ENCODE measurements at places on chromosomes 11 and 22.

DNA sequence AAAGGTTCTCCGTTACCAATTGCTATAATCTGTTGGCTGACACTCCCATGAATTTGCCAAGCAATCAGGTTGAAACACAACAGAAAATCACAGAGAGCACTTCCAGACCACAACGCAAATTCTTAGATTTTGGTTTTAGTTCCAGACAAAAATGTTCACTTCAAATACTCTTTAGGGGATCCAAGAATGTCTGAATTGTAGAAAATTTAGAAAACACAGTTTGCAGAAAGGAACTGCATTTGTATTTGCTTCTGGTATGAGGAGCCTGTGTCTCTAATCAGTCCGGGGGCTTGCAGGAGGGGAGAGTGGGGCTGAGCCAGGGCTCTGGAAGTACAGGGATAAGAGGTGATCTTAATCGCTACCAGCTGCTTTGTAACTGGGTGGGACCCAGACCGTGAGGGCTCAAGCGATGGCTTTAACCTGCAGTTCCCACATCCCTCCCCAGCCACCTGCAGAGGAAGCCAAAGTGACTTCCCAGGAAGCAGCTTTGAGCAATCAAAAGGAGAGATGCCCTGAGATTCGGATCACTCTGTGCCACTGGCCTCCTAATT, 18.7 kb downstream of the SCUBE2 start:
- no peak for DNase-seq

DNA sequence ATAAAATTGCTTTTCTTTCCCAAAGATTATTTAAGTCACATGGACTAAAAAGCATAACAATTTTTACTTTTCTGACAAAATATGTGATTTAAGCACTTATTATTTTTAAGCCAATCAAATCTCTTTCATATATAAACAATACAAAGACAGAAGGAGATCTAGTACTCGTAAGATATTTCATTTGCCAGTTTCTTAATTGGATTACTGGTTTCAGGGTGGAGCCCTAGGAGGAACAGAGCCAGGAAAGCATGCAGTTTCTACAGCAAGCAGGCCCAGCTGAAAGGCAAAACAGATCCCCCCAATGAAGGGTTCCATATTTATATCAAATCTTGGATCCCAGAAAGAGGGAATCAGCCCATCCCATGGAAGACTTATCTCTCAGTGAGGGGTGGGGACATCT, 177.0 kb downstream of the KIF18A start:
- DNase-seq: no peak

- no peak for DNase-seq
Observed at GRCh38 chr22:50165436-50166123, 5.0 kb upstream of the PANX2 start.

DNA sequence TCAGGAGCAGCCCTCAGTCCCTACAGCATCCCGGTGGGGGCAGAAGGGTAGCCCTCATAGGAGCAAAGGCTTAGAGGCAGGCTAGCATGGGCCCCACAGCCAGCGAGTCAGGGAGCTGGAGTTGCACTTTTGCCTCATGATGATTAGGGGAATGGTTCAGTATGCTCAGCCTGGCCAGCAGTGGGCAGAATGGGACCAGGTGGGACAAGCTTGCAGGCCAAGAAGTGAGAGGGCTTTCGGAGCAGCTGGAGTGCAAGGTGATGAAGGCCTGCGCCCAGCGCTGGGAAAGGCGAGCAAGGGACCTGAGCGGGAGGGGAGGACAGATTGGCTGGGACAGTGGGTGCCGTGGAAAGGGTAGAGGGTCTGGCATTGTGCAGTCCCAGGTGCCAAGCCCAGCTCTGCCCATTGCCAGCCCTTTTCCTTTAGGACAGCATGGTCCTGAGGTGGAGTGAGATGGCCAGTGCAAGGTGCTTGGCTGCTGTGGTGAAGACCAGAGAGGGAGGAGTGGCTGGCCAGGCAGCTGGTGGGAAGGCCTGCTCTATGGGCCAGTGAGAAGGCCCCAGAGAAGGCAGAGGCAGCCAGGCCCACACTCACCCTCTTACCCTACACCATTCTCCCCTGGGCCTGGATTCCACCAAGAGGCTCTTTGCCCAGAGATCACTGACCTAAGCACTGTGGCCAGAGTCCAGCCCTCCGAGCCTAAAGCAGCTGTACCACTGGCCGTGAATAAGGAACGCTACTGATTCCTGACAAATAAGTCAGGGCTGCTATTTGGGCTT, 47.9 kb upstream of the SUSD2 start:
- peak; percentile 12 for DNase-seq

DNA sequence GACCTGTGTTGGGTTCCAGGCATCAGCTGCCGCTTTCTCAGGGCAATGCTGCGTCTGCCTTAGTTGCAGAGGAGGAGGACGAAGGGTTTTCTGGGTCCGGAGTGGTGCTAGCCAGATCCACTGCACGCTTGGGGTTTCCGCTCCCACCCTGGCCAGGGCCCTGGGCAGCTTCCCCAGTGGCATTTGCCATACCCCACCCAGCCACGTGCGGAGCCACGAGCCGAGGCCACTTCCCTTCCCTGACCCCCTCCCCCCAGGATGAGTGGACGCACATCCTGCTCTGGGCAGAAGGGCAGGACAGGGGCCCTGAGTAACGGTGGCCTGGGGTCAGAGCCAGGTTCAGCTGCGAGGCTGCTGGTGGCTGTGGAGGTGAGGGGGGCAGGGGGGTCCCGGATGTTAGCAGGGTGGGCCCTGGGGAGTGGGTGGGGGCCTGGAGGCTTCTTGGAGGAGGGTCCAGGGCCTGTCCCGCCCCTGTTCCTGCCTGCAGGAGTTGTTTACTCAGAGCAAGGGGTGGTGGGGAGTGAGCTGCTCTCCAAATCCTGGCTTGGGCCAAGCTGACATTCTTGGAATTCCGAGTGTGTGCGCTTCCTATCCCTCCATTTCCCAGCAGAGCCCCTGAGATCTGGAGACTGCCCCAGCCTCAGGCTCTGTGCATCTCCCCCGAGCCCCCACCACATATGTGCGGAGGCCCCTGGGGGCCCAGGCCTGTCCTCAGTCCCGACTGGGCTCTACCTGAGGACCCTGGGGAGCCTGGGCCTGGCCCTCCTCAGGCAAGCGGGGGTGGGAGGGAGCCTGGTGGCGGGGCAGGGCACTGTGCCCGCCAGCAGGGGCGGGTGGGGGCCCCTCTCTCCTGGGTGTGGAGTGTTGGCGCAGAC, 1.4 kb downstream of the TSPAN4 start:
- peak; percentile 92 for DNase-seq

GRCh38 chr22:20112623-20113511, 3.0 kb upstream of the RANBP1 start:
- DNase-seq: no peak

GRCh38 chr11:1344056-1344635, 34.7 kb upstream of the TOLLIP start:
- DNase-seq: no peak

GRCh38 chr11:38089726-38090125, 1491.7 kb upstream of the RAG2 start:
- DNase-seq: no peak

DNA sequence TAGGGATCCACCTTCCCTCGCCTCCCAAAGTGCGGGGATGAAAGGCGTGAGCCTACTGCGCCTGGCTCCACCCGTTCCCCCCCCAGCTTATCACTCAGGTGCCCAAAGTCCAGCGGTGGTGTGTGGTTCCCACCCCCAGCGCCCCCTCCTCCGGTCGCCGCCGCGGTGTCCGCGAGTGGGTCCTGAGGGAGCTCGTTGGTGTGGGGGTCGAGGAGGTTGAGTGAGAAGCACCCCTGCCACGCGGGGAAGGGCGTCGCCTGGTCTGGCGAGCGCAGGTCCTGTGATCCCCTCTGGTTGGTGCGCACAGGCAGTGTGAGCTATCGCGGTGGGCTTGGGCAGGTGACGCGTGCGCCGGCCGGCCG, 3900.6 kb upstream of the OR11H1 start:
- DNase-seq: no peak

DNA sequence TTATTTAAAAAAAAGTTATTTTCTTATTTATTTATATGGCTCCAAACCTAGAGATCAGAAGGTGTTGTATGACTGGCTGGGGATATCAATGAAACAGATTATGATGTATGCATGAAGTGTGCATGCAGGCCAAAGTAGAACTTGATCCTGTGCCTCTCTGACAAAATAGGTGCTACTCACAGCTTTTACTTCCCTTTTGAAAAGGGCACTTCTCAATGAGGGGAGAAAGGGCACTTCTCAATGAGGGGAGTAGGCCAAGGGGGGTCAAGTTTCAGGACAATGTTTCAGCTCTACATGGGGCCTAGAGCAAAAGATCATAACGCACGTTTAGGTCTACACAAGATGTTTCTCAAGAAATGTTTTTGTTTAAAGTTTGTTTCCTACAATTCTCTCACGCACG, 397.5 kb downstream of the ETS1 start:
- no peak for DNase-seq

GRCh38 chr22:44931077-44931540, 78.7 kb downstream of the PHF21B start:
- no peak for DNase-seq

- no peak for DNase-seq
Observed at GRCh38 chr22:23398701-23399366, 181.3 kb downstream of the IGLL1 start.

DNA sequence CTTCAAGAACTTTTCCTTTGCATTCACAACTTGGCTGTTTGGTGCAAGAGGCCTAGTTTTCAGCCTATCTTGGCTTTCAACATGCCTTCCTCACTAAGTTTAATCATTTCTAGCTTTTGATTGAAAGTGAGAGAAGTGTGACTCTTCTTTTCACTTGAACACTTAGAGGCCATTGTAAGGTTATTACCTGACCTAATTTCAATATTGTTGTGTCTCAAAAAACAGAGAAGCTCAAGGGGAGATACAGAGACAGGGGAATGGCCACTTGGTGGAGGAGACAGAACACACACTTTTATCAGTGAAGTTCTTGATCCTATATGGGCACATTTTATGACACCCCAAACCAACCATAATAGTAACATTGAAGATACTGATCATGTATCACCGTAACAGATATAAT, 532.3 kb downstream of the DLG2 start:
- DNase-seq: no peak

- no peak for DNase-seq
Observed at GRCh38 chr22:42131562-42131961, 952 bp upstream of the CYP2D6 start.

- DNase-seq: no peak
Observed at GRCh38 chr11:44711113-44711786, 15.5 kb upstream of the TSPAN18 start.

GRCh38 chr22:44702479-44703198, 635 bp downstream of the PRR5 start:
- peak; percentile 53 for DNase-seq

DNA sequence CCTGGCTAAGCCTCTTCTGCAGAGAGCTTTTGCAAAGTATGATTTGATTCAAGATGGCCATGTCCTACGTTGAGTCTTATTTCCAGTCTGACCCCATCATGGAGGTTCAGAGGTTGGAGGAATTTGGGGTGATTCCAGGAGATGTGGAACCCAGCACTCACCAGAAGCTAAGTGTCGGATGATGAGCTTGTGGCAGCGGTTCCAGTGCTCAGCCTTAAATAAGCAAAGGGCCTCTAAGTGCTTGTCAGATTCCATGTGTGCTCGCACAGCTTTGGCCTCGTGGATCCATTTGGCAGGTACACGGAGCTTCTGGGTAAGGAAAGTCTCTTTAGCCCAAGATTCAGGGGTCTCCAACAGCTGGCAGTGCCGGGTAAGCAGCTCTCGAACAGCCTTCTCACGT, 11.9 kb upstream of the CHRNA10 start:
- DNase-seq: no peak

- DNase-seq: no peak
Observed at GRCh38 chr11:3213659-3214419, 4.8 kb downstream of the MRGPRG start.

DNA sequence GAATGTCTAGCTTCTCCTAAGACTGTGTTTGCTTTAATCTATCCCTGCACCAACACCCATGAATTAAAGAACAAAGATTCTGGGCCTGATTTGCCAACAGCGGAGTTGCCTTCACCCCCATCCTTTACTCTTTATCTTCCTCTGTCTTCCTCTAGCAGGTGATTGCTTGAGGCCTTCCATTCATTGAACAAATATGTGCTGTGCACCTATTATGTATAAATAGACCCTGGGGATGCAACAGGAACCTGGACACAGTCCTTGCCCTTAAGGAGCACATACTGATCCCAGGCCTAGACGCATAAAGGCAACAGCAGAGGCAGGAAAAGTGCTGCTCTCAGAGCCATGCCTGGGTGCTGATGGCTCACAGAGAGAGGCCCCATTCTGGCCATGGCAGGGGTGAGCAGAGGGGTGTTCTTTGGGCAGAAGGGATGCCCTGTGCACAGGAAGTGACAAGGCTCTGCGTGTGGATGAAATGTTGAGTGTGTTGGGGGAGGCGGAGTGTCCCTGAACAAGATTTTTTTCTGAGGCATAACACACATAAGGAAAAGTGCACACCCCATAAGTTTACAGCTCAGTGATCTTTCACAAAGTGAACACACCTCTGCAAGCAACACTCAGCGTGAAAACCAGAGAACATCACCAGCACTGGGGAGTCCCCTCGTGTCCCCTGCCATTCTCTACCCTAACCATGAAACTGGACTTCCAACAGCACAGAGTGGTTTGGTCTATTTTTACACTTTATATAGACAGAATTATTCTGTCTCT, 145.9 kb downstream of the GRIK4 start:
- DNase-seq: no peak

- DNase-seq: peak; percentile 79
Observed at GRCh38 chr11:34242037-34242625, 115.7 kb downstream of the ABTB2 start.
